PC-9 (cell line): ENCODE measurements at places on chromosomes 16 and 17. TPM values are rescaled to one million over a fixed set of nuclear protein-coding genes. Genes with fewer than 3 reads are reported as not detected.

Gene PRAC1
- not detected in 2 replicates for total RNA-seq

Gene LSM12
- total RNA-seq: 60.9 and 62.7 TPM in 2 replicates

Gene PGS1
- 37.7 and 40.2 TPM in 2 replicates for total RNA-seq

Gene IRX3
- total RNA-seq: 13.1 and 16.0 TPM in 2 replicates

Gene PPY
- total RNA-seq: not detected in 2 replicates

Gene B4GALNT2
- 0.10 TPM in 1 of 2 replicates, not detected in the other for total RNA-seq

Gene TNFRSF17
- not detected in 2 replicates for total RNA-seq

Gene TM4SF5
- total RNA-seq: not detected in 2 replicates

Gene CMTM2
- total RNA-seq: 0.65 TPM in 1 of 2 replicates, not detected in the other

Gene KLHL10
- not detected in 2 replicates for total RNA-seq

Gene SNN
- total RNA-seq: 12.6 and 17.0 TPM in 2 replicates

Gene HOXB1
- total RNA-seq: not detected in 2 replicates

Gene SPN
- total RNA-seq: 0.15 and 0.17 TPM in 2 replicates

Gene KRTAP3-2
- total RNA-seq: not detected in 2 replicates

Gene ELMO3
- 32.4 and 51.1 TPM in 2 replicates for total RNA-seq

Gene CDRT15
- total RNA-seq: not detected in 2 replicates

Gene SOX8
- not detected in 2 replicates for total RNA-seq

Gene TNP2
- not detected in 2 replicates for total RNA-seq

Gene TMEM220
- total RNA-seq: not detected in 2 replicates

Gene BRD7
- total RNA-seq: 72.1 and 76.6 TPM in 2 replicates

Gene C17orf67
- total RNA-seq: 4.3 and 6.4 TPM in 2 replicates

Gene VMO1
- 3.6 and 4.1 TPM in 2 replicates for total RNA-seq

Gene IKZF3
- 0.04 TPM in 1 of 2 replicates, not detected in the other for total RNA-seq

Gene KATNB1
- total RNA-seq: 25.9 and 27.7 TPM in 2 replicates

Gene CDH1
- total RNA-seq: 117 and 120 TPM in 2 replicates

Gene COPZ2
- 2.6 and 2.7 TPM in 2 replicates for total RNA-seq

Gene CIBAR2
- total RNA-seq: not detected in 2 replicates

Gene TAC4
- not detected in 2 replicates for total RNA-seq

Gene BEAN1
- 0.37 and 0.48 TPM in 2 replicates for total RNA-seq

Gene NLRP1
- 0.63 and 0.75 TPM in 2 replicates for total RNA-seq

Gene OR3A2
- total RNA-seq: not detected in 2 replicates

Gene SEC14L5
- 1.1 and 1.8 TPM in 2 replicates for total RNA-seq

Gene KRT12
- total RNA-seq: not detected in 2 replicates

Gene HID1
- 32.1 and 49.7 TPM in 2 replicates for total RNA-seq

Gene ZPBP2
- not detected in 2 replicates for total RNA-seq

Gene ADGRG3
- total RNA-seq: 0.25 TPM in 1 of 2 replicates, not detected in the other

Gene HSD11B2
- 5.0 and 5.3 TPM in 2 replicates for total RNA-seq

Gene C17orf100
- 2.3 and 4.4 TPM in 2 replicates for total RNA-seq

Gene GDPD1
- 3.1 and 3.4 TPM in 2 replicates for total RNA-seq

Gene FAHD1
- total RNA-seq: 26.8 and 41.2 TPM in 2 replicates

Gene HSDL1
- total RNA-seq: 30.5 and 32.1 TPM in 2 replicates

Gene RPRML
- not detected in 2 replicates for total RNA-seq

Gene PLEKHG4
- 14.0 and 17.3 TPM in 2 replicates for total RNA-seq

Gene TBX21
- not detected in 2 replicates for total RNA-seq

Gene LITAF
- total RNA-seq: 232 and 244 TPM in 2 replicates

Gene OR3A3
- total RNA-seq: not detected in 2 replicates

Gene KRTAP9-8
- total RNA-seq: not detected in 2 replicates

Gene SEZ6L2
- 46.5 and 64.0 TPM in 2 replicates for total RNA-seq

Gene MYL4
- total RNA-seq: not detected in 2 replicates

Gene NAGS
- total RNA-seq: 1.0 and 1.4 TPM in 2 replicates

Gene RNF157
- 5.7 and 7.2 TPM in 2 replicates for total RNA-seq

Gene SLC47A1
- 1.3 and 2.3 TPM in 2 replicates for total RNA-seq

Gene PRR29
- total RNA-seq: 2.4 and 2.8 TPM in 2 replicates

Gene ADAD2
- not detected in 2 replicates for total RNA-seq

Gene MT1G
- total RNA-seq: not detected in 2 replicates

Gene CTRB1
- total RNA-seq: not detected in 2 replicates

Gene GRB7
- total RNA-seq: 49.1 and 55.9 TPM in 2 replicates

Gene KRT14
- total RNA-seq: 2.2 and 2.5 TPM in 2 replicates

Gene STAC2
- 0.17 and 0.28 TPM in 2 replicates for total RNA-seq
